ENCODE measurements at places on chromosomes 5 and 9.
A peak's percentile ranks its signal among the peaks of the same experiment; 100 is the strongest.

DNA sequence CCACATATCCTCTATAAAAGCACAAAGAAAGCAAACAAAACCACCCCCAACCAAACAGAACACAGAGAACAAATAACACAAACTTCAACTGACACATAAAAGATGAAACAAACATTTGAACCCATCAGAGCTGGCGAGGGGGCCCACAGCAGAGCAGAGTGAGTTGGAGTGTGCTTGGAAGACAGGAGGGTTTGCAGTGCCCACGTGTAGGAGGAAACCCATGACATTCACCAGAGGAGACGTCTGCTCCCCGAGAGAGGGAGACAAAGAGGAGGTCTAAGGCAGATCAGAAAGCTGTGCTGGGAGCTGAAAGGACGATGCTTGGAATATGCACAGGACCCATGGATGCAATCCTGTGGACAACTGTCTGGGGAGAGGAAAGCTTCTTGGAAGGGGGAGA is 27.0 kb downstream of the MRPL36 start:
- DNase-seq = no peak

DNA sequence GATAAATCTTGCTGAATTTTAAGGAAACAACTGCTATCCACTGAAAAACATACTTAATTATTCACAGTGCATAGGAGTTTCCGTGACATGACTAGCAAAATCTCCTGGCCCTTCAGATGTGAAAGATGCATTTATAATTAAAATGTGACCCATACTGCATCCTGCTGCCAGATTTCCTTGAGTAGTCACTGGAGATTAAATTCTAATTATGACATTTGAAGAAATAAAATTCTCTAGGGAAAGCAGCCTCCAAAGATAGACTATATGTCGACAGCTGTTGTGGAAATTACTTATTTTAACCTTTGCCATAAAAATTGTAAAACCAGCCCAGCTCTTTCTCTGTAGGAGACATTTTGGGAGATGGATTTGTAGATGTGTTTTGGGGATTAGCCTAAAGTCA is 193.6 kb upstream of the SMC2 start:
- DNase-seq = no peak

GRCh38 chr9:132732326-132733259 is 62.3 kb downstream of the GTF3C4 start:
- no peak for DNase-seq

DNA sequence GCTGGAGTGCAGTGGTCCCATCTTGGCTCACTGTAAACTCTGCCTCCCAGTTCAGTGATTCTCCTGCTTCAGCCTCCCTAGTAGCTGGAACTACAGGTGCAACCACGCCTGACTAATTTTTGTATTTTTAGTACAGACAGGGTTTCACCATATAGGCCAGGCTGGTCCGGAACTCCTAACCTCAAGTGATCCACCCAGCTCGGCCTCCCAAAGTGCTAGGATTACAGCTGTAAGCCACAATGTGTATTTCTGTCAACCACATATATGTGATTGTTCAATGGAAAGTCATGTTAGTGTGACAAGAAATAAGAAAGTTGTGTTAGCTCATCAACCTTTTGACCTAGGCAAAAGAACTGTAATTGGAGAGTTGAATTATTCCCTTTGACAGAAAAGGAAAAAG is 677.1 kb upstream of the CHD1 start:
- no peak for DNase-seq

DNA sequence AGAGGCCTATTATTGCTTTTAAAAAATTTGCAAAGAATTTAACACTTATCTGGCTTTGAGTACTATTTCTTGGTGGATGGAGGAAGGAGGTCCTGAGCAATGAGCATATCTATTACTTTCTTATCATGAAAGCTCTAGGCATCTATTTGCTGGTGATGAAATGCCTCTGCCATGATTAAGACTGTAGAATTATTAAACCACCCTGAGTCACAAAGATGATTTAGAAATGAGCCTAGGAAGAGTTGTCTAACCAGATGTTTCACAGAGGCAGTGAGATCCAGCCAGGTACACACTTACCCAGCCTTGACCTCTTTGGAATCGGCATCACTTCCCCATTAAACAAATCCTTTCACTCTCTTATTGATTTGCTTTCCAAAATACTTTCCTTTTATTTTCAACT is 304.4 kb upstream of the KIF2A start:
- DNase-seq = no peak

- DNase-seq = no peak
Measured at GRCh38 chr5:78538240-78538850, 110.2 kb downstream of the LHFPL2 start.

- DNase-seq = peak; percentile 66
Measured at GRCh38 chr5:112757468-112758208, 20.0 kb downstream of the APC start.

GRCh38 chr5:77095189-77095588 is 8.1 kb upstream of the ZBED3 start:
- DNase-seq = no peak

GRCh38 chr5:178326374-178326715 is 93.7 kb upstream of the PHYKPL start:
- DNase-seq = no peak

DNA sequence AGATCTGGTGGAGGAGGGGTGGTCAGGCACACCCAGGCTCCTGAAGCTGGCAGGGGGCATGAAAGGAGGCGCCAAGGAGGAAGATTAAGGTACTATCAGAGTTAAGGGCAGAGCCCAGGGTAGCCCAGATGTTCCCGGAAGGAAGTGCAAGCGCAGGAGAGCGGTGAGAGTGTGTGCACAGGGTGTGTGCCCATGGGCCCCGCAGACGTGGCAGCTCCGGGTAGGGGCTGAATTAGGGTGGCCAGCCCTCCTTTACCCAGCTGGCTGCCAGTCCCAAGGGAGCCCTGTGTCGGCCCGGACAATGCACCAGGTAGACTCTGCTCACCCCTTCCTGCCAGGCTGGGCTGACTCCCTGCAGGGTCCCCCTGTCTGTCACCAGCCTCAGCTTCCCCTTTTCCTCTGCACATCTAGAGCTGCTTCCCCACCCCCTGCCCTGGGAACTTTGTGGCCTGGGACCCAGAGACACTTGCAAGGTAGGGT is at the start of gene SMIM33:
Gene SMIM33, plus strand, starts transcription at position 184 of the 480 bp plus-strand sequence. Its CDS starts 118 bp downstream, at position 302.
- DNase-seq = peak; percentile 48

GRCh38 chr5:125607018-125607417 is 816.2 kb upstream of the GRAMD2B start:
- DNase-seq = no peak

DNA sequence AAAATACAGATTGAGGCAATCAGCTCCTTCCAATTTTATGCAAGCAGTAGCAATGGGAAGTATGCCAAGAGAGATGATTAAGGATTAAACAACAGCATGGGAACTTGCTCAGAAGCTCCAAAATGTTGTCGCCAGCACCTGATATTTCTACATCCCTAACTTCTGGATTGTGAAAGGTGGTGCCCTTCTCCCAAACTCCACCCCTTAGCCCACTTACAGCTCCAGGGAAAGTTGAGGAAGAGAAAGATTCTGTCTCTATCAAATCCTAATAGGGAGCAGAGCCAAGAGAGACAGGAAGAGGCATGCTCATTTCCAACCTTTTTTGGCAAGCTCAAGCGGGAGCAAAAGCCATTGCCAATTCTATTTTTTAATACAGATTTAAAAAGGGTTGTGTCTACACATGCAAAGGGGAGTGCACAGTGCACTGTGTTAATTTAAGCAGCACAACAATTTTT is 92.4 kb upstream of the NR3C1 start:
- no peak for DNase-seq

DNA sequence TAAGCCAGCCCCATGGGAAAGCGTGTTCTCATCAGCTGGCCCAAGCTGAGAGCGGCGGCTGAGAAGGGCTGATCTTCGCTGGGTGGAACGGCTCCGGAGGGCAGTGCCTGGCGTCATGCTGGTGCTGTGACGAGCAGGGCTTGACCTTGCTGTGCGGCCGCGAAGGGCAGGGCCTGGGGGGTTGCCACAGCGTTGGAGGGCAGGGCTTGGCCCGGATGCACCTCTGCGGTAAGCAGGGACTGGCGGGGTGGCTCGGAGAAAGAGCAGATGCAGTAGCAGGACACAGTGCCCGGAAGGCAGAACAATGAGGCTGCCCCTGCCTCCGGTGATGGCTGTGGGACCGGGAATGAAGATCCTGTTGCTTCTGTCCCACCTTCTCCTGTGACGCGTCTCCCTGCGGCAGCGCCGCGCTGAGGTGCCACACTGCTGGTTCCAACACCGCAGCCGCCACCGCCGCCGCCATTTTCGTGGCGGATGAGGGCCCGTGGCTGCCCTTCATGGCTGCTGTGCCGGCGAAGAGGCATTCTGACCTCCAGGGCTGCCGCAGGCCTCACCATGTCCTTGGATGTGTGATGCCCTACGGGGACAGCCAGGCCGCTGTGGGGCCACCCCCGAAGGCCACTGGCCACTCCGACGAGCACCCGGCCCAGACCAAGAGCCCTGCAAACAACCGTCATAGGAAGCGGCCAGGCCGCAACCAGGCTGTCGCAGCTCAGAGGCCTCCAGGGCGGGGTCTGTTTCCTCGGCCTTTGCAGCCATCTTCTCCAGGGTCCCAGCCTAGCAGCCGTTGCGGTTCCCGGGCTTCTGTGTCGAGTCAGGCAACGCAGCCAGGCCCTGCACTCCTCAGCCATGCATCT is 890.5 kb upstream of the CTNND2 start:
- no peak for DNase-seq

GRCh38 chr9:116300360-116300870 is 146.8 kb downstream of the PAPPA start:
- no peak for DNase-seq

DNA sequence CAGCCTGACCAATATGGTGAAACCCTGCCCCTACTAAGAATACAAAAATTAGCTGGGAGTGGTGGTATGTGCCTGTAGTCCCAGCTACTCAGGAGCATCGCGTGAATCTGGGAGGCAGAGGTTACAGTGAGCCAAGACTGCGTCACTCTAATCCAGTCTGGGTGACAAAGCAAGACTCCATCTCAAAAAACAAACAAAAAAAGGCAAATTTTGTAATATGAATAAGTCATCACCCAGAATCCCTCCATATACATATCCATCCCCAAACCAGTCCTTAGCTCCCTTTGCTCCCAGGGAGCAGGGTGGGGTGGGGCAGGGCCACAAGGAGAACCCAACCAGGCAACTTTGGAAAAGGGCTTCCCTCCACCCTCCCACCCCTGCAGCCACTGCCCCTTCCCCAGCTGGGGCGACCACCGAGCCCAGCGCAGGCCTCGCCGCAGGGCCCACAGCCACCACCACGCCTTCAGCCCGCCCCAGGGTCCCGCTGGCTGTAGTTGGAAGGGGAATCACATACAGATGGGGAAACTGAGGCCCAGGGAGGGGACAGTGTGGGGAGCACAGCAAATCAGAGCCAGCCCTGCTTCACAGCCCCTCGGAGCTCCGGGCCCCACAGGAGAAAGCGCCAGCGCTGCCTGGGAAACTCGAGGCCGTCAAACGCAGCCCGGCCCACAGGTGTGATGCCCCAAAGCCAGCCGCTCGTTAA is 7.8 kb downstream of the NOTCH1 start:
- no peak for DNase-seq

DNA sequence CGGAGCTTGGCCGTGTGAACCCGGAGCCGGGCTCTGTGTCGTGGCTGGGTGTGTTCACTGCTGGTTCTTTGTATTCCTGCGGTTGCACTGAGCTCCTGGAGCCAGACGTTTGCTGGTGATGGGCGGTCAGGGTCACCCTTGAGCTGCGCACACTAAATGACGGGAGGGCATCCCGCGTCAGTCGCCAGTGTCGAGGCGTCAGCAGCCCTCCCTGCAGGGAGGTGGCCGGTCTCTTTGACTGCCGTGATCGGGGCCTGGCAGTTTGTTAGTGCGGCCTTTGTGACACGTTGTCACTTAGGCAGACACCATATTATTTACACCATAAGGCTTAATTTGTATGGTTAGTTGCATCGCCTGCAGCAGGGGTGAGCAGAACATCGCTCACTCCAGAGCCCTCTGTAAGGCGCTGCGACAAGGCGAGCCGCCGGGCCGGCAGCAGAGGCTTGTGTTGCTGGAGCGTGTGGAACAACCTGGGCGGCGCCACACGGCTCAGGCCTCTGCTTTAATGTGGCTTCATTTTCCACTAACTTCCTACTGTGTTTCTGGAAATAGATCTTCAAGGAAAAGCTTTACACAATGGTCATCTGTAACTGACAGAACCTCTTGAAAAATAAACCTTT is 8.3 kb downstream of the NDUFS6 start:
- DNase-seq = no peak

DNA sequence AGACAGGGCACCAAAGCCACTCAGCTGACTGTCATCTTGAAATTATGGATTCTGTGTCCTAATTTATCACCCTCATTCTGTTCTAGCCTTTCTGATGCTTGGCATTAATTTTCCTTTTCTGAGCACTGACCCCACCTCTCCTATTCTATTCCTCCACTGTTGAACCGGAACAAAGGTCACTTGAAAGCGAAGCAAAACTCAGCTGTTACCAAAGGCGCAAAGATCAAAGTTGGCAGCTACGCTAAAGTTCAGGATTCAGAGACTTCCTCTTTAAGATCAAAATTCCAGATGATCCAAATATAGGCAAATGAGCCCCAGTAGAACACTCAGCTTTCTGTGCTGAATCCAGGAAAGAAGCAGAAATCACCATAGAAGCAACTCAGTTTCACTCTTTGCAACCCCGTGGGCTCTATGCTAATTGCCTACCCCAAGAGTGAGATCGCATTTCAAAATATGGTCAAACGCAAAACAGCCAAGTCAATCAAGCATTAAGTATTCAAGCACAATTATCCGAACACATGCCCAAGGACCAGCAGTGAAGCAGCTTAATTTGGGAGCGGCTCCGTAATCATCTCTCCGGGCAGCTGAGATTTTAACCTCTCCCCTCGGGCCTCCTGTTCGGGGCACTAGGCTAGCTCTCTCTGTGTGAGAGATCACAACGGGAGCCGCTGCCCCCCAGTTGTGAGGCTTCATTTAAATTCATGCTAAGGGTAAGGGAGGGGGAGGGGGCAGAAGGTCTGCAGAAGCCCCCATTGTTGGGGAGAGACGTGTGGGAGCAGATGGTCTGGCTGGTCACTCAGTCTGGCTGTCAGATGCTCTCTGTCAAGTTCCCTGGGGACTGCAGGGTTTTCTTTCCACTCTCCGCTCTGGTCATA is 288.6 kb downstream of the ELAVL2 start:
- no peak for DNase-seq

GRCh38 chr5:15946026-15946425 is 233.6 kb downstream of the MARCHF11 start:
- no peak for DNase-seq

DNA sequence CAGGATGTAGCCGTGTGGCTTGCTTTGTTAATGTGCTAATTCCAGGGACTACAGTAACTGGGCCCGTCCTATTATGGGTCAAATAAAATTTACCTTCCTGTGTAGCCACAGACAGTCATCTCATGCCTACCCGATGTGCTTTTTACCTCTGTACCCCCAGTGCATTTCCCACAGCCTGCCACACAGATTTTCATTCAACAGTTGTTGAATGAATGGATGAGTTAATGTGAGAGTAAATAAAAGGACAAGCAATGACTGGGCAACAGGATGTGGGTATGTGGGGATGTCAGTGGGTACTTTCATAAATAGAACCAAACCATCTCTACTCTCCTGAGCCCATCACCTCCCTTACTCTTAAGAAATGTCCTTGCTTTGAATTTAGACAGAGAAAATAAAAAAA is 441.2 kb upstream of the ZNF462 start:
- DNase-seq = no peak

- DNase-seq = peak; percentile 16
Measured at GRCh38 chr5:132751444-132751843, 4.2 kb downstream of the CCNI2 start.
